ENCODE measurements at places on chromosomes 5 and 9.

GRCh38 chr5:141703133-141703561, 21.1 kb upstream of the ARAP3 start:
- DNase-seq, result no peak

GRCh38 chr9:79912318-79913070, 340.7 kb downstream of the TLE4 start:
- no peak for DNase-seq

GRCh38 chr9:36392489-36392888, 7.6 kb downstream of the RNF38 start:
- DNase-seq, result no peak

DNA sequence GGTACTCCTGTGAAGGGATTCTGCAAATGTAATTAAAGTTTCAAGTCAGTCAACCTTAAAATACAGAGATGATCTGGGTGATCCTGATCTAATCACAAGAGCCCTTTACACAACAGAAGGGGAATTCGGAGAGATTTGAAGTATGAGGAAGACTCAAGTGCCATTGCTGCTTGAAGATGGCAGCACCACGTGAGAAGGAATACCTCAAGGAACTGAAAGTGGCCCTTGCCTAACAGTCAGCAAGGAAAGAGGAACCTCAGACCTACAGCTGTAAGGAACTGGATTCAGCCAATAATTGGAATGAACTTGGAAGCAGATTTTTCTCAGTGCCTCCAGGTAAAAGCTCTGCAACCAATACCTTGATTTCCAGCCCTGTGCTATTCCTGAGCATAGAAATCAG, 87.4 kb downstream of the THBS4 start:
- no peak for DNase-seq

GRCh38 chr5:107805824-107806223, 135.1 kb upstream of the EFNA5 start:
- no peak for DNase-seq

DNA sequence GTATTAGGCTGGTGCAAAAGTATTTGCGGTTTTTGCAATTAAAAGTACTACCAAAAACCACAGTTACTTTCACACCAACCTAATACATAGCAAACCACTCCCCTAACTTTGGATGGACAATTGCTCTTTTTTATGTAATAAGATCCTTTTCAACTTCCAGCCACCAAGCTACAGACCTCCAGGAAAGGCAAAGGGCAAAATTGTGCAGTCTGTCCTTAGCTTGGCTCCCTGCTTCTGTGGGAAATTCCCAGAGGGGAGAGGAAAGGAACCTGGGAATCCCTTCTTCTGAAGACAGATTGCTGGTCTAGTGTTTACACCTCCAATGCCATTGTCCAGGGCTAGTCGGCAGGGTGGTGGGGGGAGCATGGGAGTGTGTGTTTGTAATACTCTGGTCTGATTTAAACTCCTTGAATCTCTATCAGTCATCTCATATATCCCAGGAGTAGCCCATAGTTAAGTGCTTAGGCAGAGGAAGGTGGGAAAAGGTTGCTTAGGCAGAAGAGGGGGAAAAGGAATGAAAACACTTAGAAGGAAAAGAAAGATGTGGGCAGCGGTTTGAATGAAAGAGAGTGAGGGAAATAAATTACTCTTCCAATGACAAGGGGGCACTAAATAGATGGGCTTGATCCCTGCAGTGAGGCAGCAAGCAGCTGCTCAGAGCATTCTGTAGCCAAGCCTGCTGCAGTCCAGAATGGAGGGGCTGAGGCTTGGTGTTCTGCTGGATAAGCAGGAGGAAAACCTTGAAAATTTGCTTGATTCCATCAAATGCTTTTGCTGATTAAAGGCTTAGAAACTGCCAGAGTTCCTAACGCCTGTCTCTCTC, 86.9 kb upstream of the MAP1B start:
- no peak for DNase-seq

Data from stimulated activated CD8-positive, alpha-beta memory T cell treated with anti-CD3 and anti-CD28 coated beads, Interleukin-4, amount 100 ng/mL, for 24 hours (primary cell).